ENCODE measurements at places on chromosomes 12 and 14. TPM values are rescaled to one million over a fixed set of nuclear protein-coding genes. Genes with fewer than 3 reads are reported as not detected.

- DNase-seq = no peak
These were observed 52.5 kb downstream of the KIAA0586 start for GRCh38 chr14:58479975-58480374.

BHLHE41 gene
- 7.4 TPM for total RNA-seq

DNA sequence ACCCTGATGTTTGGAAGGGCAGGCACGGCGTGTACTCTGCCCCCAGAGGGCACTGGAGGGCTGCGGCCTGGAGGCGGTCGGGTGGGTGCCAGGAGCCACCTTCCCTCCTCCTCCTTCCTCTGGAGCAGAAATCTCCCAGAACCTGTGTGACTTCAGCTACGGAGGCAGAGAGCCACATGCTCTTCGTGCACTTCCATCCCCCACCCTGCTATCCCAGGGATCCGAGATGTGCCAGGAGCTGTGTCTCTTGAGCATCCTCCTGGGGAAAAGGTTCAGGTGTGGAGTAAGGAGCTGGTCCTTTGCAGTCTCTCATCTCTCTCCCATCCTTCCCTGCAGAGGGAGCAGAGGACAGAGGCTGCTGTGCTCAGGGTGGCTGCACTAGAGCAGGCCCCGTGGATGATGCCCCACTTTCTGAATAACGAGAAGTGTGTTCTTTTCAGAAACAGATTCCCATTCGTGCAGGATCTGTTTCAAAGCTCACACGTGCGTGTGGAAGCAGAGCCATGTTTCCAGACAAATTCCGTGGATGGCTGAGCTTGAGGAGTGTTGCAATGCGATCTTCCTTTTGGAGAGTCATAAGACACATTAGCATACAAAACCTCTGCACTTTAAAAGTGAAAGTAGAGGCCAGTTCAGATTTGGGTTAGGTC lies 162.9 kb downstream of the ADGRD1 start:
- DNase-seq = no peak

CHGA gene
- total RNA-seq = not detected

KRT71 gene
- not detected for total RNA-seq

RNASE7 gene
- not detected for total RNA-seq

DNA sequence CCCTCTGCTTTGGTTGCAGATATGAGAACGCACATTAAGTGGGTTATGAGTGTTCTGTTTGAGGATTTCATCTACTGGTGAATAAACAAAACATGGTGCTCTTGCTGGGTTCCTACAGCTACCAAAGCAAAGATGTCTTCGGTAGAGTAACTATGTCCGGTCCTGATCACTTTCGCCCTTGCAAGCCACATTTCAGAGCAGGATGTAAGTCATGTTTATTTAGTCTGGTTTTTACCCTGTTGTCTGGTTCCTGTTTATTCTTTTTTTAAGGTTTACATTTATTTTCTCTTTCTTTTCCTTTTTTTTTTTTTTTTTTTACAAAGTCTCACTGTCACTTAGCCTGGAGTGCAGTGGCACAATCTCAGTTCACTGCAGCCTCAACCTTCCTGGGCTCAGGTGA lies 99.2 kb downstream of the VEZT start:
- no peak for DNase-seq

DNA sequence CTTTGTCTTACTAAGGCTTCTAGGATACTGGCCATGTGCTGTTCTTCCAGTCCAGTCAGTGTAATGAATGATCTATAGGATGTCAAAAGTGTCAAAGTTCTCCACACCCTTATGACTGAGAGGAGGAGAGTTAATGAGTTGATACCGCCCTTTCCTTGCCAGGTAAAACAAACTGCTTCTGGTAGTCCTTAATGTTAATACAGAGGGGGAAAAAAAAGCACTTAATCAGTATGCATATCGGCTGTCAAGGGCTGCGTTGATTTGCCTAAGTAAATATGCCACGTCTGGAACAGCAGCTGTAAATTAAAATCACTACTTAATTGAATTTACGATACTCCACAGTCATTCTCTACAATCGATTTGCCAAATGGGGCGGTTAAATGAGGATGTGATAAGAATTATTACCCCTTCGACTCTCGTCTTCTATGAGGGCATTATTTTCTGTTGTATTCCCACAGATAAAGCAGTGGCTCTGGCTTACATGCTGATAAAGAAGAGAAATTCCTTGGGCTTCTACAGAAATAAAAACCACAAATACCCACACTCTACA lies 416.0 kb downstream of the KCNH5 start:
- no peak for DNase-seq

GRCh38 chr12:128930606-128931005 lies 77.3 kb downstream of the GLT1D1 start:
- no peak for DNase-seq

ALDH1L2 gene
- total RNA-seq = 0.27 TPM

DNA sequence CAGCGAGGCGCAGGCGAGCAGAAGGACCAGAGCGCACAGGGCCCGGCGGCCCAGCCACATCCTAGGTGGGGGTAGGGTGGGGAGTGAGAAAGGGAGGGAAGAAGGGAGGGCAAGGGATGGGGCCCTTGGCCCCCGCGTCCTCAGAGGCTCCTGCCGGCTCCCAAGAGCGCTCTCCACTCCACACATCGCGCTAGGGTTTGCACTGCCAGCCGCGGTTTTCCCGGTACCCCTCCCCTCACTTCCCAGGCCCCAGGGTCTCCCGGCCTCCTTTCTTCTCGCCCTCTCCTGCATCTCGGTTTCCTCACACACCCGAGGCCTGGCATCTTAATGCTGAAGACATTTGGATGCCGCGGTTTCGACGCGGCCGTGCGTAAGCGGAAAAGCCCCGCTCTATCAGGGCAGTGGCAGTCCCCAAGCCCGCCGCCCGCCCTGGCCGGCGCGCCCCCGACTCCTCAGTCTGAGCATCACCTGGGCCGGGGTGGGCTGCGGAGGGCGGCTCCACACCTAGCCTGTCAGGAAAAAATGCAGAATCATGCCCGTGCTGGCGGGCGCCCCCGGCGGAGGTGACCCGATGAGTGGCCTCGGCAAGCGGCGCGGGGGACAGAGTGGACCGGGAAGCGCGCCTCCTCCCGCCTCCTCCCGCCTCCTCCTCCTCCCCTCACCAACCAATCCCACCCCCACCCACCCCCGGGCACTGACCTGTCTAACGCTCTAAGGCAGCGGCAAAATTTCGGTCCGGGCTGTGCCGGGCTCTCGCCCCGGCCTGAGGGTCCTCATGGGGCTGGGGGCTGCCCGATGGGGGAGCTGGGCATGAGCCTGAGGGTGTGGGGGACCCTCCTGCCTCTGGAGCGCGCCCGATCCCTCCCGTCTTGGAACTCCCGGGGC lies 686 bp downstream of the B4GALNT1 start:
- DNase-seq = peak; percentile 27

GRCh38 chr12:13941258-13942249 lies 39.8 kb downstream of the GRIN2B start:
- peak; percentile 66 for DNase-seq

KRT85 gene
- total RNA-seq = not detected

DDIT3 gene
- total RNA-seq = 39.3 TPM

DNA sequence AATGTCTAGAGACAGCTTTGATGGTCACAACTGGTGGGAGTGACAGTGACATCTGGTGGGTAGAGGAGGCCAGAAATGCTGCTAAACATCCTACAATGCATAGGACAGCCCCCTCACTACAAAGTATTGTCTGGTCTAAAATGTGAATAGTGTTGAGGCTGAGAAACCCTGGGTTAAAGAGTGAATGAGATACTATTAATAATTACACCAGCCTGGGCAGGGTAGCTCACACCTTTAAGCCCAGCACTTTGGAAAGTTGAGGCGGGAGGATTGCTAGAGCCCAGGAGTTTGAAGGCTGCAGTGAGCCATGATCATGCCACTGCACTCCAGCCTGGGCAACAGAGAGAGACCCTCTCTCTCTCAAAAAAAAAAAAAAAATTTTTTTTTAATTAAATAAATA lies 11.1 kb downstream of the SVOP start:
- no peak for DNase-seq

GRCh38 chr14:81193924-81194633 lies 26.7 kb downstream of the GTF2A1 start:
- DNase-seq = no peak

DNA sequence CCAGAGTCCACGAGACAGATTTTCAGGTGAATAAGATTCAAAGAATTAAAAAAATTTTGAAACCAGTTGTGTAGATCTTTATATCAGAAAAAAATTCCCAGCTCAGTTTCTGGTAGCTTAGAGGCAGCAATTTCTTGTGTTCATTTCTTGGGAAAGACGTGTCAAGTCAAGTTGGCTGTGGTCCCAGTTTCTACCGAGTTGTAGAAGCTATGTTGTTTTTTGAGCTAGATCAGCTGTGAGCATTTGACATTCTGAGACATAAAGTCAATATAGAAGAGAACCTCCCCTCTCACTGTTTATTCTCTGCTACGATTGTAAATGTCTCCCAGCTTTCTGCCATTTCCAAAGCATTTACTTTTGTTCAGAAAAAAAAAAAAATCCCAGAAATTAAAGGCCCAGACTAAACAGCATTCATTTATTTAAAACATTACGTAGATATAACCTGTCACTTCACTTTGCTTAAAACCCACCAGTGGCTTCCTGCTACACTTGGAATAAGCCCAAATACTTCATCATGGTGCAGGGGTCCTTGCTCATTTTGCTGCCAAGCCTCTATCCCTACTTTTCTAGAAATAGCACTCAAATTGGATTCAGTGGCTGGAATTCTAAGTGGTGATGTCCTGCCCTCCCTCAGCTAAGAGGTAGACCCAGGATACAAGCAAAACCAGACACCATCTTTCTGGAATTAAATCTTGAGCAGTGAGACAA lies 20.6 kb upstream of the PYGL start:
- DNase-seq = peak; percentile 91

SIX4 gene
- 23.8 TPM for total RNA-seq

DNA sequence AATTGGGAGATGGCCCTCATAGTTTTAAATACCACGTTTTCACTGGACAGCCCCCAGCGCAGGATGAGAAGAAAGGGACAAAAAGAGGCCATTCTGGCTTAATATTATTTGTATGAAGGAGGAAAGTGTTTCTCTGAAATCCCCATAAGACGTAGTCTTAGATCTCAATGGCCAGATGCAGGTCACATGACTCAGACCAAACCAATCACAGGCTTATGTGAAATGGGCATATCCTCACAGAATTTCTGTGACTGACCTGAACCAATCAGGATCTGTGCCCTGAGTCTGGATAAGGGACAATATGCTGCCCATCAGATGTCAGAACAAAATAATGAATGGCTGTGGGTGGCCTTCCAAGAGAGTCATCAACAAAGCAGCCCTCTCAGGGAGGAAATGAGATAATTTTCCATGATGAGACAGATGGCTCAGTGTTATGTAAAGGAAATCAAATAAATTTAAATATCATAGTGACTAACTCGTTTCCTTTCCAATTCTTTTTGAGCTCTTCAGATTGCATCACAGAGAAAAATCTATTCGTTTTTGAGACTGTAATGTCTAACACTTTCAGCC lies 1009.5 kb upstream of the TMEM132C start:
- peak; percentile 69 for DNase-seq

ETFBKMT gene
- total RNA-seq = 1.3 TPM

DNA sequence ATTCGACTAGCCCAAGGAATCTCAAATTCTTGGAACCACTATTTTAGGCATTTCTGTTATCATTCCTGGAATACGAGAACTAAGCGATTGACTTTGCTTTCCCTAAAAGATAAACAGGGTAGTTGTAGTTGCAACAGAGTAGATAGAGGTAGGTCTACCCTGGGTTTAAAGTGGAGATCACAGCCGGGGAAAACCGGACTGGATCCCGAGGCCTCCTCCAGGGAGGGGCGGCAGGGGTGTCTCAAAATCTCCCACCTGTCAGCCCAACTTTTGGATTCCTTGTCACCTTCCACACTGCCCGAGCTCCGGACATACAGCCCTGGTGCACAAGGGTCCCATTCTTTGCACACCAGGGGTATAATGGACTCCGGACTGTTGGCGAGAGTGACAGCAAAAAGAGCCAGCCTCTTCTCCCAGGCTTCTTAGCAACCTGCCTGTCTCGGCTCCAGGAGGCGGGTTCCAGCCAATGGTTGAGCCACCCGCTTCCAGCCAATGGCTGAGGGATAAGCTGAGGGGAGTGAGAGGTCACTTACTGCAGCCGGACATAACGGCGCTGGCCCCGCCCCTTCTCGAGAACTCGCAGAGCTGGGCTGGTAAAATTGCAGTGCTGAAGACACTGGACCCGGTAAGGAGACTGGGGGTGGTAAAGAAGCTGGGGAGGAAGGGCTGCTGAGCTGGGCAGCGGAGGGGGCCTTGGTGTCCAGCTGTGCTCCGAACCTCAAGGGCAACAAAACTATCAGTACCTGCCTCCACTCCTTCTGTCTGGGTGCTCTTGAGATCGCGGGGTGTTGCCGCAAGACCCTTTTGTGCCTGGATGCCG lies at the start of gene SUOX:
TSS of gene SUOX (plus strand) at position 562 of the 820 bp plus-strand sequence. CDS start 4,946 bp downstream, outside the sequence.
- peak; percentile 97 for DNase-seq

- DNase-seq = no peak
These were observed 3.1 kb downstream of the DIP2B start for GRCh38 chr12:50507930-50508329.

DNA sequence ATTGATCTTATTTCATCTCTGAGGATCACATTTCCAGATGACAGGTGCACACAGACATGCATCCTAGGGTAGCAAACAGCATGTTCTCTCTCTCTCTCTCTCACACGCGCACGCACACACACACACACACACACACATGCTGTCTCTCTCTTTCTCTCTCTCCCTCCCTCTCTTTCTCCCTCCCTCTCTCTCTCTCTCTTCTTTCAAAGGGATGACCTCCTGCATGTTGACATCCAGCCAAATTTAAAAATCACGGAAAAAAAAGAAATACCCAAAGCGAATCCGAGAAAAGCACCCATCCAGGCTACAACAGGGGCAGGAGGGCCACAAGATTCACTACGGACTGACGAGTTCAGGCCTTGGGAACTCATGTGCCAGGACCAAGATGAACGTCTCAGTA lies 2.3 kb downstream of the KSR2 start:
- DNase-seq = no peak

DNA sequence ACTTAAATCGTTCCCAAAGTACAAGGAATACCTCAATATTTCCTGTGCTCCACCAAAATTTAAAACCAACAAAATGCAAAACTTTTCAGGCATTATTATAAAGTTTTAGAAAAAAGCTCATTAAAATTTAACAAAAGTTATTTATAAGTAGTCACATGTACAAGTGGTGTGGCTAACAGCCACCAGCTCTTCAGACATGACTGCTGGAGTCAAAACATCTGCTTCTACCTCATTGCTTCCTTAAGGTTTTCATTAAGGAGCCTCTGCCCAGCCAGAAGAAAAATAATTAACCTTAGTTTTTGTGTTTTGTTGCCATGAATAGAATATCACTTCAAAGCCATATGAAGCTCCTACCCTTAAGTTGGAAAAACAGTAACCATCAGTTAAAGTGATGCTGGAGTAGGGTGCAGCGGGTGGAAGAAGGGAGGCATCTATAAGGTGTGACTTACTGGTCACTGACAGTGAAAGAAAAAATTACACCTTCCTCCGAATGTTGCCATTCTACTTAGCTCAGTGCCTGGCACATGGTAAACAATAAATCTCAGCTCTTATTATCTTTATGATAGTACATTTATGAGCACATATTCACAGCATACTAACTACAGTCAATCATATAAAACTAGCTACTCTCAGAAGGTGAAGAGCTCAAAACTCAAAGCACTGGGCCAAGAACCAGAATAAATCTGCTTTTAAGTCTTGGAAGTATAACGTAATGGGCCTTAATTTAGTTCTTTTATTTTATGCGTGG lies 57.7 kb downstream of the GALC start:
- no peak for DNase-seq

- peak; percentile 79 for DNase-seq
These were observed 114.5 kb downstream of the RAD51B start for GRCh38 chr14:67934087-67934486.

All from M059J (cell line).